ENCODE measurements at places on chromosomes 6 and 20. TPM values are rescaled to one million over a fixed set of nuclear protein-coding genes. Genes with fewer than 3 reads are reported as not detected.

DNA sequence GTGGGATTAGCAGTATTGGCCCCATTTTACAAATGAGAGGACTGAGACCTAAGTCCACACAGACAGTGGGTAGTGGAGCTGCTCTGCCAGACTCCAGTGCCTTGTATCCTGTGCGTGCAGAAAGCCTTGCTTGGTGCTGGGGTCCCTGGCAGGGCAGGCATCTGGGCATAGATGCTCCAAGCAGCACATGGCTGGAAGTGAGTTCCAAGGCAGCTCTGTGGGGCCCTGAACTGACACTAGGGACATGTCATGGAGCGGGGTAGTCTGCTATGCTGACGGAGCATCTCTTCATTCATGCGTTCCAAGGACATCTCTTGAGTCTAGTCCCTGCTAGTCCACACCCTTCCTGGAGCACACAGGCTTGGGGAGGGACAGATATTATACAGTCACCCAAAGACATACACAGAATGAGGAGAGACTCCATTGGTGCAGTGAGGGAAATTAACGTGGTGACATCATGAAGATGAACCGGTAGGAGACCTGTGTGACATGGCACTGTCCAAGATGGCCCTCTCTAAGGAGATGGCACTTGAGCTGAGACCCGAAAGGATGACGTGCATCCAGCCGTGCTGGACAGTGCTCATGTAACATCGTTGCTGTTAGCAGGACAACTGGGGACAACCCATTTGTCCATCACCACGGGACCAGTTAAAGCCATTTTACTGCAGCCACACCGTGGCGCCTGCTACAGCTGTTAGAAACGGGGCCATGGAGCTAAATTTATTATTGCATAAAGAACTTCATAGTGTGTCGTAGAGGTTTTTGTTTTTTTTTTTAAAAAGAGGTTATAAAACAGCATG is 65.1 kb downstream of the DLGAP4 start:
- no peak for DNase-seq

DNA sequence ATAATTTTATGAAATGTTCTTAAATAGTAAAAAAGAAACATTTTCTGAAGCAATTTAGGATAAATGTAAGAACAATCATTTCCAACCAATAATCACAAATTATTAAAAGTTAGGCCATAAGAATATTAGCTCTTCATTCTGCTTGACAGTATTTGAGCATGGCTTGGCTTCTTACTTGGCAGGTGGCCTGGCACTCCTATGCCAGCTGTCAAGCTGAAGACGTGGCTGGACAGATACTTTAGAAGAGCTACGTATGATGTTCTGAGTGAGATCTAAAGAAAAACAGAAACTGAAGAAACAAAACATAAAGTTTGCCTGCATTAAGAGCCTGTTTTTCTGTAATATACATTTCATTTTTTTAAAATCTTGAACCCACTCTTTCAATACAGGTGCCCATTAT is 438.9 kb downstream of the GRIK2 start:
- DNase-seq, result no peak

DNA sequence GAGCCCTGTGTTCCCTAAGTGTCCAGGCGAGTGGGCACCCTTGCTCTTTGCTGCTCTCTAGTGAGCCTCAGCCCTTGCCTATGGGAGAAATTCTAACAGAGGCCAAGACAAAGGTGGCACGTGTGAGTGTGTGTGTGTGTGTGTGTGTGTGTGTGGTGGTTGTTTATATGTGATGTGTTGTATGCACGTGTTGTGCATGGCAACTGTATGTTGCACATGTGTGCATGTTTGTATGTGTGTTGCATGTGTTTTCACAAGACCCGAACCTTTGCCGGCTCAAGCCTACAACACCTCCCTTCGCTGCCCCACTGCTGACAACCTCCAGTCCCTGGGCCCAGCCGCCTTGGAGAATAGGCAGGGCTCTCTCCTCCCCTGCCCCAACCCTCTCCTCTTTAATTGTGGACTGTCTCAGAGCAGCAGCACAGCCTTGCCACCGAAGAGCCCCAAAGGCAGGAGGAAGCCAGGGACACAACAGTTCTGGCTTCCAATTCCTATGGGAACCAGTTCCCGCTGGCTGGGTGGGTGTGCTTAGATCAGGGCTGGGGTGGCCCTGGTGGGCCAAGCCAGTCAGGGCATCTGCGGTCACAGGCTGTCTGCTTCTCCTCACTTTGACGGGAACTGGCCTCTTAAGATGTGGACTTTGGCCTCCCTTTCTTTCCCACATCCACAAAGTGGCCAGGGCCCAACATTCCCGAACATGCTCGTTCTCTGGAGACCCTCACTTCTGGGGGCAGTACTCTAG is 2.7 kb downstream of the KCNK16 start:
- DNase-seq, result no peak

GRCh38 chr6:6246544-6246943 is 73.9 kb downstream of the F13A1 start:
- DNase-seq, result no peak

- DNase-seq, result no peak
Measured at GRCh38 chr6:168880271-168880670, 373.4 kb downstream of the THBS2 start.

- no peak for DNase-seq
Measured at GRCh38 chr20:8291873-8292272, 159.8 kb downstream of the PLCB1 start.

- no peak for DNase-seq
Measured at GRCh38 chr6:43173591-43174262, 2.7 kb downstream of the SRF start.

DNA sequence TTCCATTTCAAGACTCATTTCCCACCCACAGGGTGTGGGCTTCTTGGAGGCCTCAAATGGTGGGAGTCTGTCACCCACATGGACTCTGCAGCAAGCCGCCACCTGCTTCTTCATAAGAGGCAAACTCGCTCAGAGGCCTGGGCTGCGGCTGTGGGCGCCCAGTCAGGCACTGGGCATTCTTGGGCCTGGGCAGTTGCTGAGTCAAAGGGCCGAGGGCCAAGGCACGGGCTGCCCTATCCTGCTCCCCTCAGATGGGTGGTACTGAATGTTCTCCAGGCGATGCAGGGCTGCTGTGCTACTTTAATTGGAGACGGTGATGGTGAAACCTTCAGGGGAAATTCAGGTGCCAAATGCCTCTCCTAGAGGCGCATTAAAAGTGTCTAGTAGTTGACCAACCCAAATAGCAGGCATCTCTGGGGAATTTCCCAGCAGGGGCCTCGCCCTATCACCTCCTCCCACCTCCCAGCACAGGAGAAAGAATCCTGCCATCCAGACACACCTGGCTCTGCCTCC is 57.9 kb downstream of the MAFB start:
- DNase-seq, result no peak

DNA sequence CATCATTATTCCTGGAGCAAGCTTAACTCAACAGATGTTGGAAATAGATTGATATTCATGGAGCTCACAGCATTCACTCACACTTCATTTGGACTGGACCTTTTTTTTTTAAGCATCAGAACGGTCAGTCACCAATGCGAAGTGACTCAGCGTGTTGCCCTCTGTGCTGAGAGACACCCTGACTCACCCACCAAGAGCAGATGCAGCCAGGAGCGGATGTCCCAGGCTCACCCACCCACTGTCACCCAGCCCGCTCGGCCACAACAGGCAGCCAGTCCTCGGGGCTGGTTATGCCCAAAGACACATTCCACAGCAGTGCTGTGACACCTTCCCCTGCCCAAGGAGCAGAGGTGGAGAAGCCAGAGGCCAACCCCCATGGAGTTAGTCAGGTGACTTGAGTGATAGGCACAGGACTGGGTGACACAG is 15.7 kb downstream of the RNASET2 start:
- DNase-seq, result no peak

The LAMA4 gene
- polyA plus RNA-seq, result 157 TPM

The LKAAEAR1 gene
- not detected for polyA plus RNA-seq

DNA sequence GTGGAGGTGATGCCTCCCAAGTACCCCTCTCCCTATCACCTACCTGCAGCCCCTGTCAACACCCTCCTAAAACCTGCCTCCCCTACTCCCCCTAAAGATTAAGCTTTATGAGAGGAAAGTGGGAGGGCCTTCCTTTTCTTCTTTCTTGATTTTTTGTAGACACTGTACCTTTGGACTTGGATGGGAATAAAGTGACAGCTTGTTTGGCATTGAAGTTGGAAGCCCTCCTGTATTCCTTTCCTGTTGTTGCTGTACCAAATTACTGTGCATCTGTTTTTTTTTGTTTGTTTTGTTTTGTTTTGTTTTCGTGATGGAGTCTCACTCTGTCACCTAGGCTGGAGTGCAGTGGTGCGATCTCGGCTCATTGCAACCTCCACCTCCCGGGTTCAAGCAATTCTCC is 99.3 kb upstream of the NFATC2 start:
- no peak for DNase-seq

- no peak for DNase-seq
Measured at GRCh38 chr20:17343656-17344452, 117.0 kb downstream of the PCSK2 start.

- DNase-seq, result no peak
Measured at GRCh38 chr6:77893391-77893790, 240.6 kb downstream of the MEI4 start.

GRCh38 chr20:4134861-4135379 is 119.6 kb upstream of the RNF24 start:
- no peak for DNase-seq

- DNase-seq, result no peak
Measured at GRCh38 chr20:44765701-44766347, 20.2 kb downstream of the KCNK15 start.

GRCh38 chr6:126526996-126527606 is 187.2 kb downstream of the CENPW start:
- no peak for DNase-seq

DNA sequence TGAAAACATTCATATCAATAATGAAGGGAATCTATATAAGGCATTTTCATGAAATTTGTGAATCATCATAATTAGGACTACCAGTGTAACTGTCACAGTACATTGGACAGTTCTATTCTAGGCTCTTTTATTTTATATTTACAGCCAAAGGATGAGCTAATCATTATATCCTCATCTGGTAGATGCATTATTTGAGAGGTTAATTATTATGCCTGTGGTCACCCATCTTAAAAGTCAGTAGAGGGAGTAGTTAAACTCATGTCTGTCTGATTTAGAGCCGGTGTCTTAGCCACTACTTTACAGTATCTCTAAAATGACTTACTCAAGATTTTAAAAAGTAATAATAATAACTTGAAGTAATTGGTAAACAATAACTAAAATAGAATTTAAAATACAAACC is 899.3 kb upstream of the MAP3K7 start:
- DNase-seq, result no peak

GRCh38 chr6:26094036-26094435 is 6.8 kb downstream of the HFE start:
- no peak for DNase-seq
